ENCODE measurements at places on chromosomes 2 and 18.

GRCh38 chr18:37734406-37734805, 168.8 kb upstream of the CELF4 start:
- no peak for DNase-seq

- no peak for DNase-seq
These were observed 24.1 kb downstream of the COLEC11 start for GRCh38 chr2:3619033-3619432.

GRCh38 chr2:58553937-58554336, 312.8 kb upstream of the FANCL start:
- DNase-seq = peak; percentile 30

DNA sequence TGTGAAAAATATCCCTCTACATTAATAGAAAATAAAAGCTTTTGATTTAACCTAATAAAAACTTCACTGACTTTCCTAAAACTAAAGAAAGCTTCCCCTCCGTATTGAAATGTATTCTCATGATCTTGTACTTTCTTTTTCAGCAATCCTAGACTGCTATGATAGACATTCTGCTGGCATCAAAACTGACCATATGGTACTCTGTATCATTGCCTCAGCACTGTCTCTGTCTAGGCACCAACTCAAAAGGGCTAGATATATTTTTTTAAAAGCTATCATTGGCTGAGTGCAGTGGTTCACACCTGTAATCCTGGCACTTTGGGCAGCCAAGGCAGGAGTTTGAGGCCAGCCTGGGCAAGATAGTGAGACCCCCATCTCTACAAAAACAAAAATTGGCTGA, 32.9 kb downstream of the CDKL4 start:
- DNase-seq = no peak

DNA sequence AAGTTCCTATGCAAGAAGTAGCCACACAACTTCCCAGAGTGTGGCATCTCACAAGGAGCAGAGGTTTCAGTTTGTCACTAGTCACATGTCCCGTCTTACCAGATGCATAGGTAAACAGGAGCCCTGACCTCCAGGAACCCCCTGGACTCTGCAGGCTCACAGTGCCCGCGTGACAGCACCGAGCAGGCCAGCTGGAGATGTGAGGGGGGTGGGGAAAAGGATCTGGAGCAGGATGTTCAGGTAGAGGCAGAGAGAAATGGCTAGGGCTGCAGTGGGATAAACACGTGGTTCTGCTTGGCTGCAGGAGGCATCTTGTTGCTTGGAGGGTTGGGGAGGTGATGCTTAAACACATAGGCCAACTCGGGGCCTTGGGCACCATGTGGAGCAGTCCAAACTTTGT, 54.2 kb downstream of the IMPA2 start:
- DNase-seq = no peak

GRCh38 chr2:142724186-142724585, 153.3 kb upstream of the KYNU start:
- DNase-seq = peak; percentile 10

DNA sequence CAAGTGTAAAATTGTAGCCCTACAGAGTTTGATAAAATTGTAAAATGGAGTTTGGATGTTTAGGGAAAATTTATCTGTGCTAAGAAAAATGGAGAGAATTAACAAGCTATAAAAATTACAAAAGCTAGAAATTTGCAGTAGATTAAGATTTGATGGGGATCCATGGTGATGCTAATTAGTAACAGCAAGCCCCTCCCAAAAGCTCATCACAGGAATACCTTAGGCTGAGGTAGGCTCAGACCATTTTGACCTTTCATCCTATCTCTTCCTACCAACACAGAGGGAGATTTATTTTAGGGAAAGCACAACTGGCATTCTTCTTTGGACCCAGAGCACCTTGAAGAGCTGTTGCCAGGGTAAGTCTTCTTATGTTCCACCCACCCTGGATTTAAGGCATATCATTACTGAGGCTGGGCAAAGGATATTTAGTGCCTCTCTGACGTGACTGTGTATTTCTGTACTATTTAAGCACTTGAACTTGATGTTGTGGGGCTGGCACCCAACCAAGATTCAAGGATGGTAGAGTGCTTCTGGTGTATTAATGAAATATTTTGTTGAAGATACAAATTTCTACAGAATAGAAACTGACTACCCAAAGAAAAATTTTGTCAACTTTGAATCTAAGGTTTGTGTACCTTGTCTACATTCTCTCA, 70.8 kb upstream of the SLC39A10 start:
- DNase-seq = no peak

DNA sequence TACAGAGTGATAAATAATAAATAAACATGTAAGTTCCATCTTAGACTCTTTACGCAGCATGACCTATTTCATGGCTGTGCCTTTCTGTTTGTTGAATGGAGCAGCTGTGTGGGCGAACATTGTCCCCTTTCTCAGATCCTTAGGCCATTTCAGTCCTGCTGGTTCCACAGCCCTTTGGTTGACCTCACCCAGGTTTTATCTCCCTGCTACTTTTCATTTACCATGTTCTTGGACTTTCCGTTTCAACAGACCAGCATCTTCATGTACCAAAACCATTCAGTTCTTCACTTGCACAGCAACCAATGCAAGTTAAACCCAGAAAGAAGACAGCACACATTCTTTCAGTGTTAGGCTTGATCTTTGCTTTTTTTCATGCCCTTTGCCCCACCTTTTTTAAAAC, 83.8 kb downstream of the XRCC5 start:
- no peak for DNase-seq

DNA sequence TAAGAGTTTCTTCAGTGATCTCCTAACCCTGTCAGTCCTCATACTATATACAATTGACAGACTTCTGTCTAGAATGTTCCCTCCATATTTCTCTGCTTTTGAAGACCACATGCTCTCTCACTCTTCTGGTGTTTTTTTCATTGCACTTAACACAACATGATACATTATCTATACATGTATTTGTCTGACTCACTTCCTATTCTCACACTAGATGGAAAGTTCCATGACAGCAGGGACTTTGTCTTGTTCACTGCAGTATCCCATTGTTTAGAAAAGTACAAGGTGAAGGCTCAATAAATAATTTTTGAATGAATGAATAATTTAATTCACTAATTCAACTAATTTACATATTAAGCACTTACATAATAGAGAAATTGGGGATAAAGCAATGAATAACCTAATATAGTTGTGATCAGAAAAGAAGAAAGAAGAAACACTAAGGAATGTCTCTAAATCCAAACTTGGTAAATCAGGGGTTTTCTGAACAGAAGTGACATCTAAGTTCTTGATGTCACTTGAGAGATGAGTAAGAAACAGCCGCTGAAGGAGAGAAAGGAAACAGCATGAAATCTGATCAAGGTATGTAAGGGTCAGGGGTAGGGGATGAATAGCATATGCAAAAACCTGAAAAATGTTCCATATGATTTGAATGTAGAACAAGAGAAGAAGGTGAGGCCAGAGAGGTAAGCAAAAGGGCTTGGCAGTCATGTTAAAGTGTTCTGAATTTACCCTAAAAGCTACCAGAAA, 42.4 kb downstream of the MBD2 start:
- DNase-seq = peak; percentile 41

GRCh38 chr2:69914164-69914949, 552 bp upstream of the MXD1 start:
- peak; percentile 100 for DNase-seq

DNA sequence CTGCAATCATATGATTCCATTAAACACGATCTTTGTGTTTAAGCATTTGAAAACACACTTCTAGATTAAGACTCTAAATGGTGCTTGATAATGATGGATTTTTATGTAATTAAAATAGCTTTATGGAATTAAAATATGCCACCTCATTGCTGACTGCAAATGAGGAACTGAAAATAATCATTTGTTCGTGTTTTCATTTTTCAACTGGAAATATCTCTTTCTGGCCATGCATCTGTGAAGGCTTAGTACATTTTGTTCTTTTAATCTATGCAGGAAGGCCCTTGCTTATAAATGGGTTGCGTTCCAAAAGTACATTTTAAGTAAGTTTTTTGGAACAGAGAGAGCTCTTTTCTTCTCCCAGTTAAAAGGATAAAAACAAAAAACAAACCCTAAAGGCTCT, 125.5 kb downstream of the MC4R start:
- no peak for DNase-seq

- no peak for DNase-seq
These were observed 26.5 kb downstream of the BCL2 start for GRCh38 chr18:63292831-63293683.

DNA sequence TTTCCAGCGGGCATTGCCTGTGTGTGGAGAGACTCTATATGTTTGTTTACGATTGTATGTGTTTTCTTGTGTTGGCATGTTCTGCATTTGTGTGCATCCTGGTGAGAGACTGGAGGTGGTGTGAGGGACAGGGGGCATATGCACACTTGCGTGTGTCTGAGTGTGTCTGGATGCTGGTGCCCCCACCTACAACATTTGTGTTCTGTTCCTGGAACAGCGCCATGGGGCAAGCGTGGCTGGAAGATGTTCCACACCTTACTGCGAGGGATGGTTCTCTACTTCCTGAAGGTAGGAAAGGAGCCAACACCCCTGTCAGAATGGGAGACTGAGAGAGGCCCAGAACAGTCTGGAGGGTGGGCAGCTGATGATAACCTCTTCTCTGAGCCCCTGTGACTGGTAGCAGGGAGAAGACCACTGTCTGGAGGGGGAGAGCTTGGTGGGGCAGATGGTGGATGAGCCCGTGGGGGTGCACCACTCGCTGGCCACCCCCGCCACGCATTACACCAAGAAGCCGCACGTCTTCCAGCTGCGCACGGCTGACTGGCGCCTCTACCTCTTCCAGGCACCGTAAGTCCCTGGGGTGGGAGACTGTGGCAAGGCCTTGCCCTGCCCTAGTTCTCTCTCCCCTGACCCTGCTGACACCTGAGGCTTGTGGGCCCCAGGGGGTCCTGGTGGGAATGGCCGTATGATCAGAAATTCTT, 23.7 kb downstream of the PSD4 start:
- DNase-seq = no peak

GRCh38 chr2:128425731-128426620, 107.3 kb upstream of the HS6ST1 start:
- DNase-seq = no peak

DNA sequence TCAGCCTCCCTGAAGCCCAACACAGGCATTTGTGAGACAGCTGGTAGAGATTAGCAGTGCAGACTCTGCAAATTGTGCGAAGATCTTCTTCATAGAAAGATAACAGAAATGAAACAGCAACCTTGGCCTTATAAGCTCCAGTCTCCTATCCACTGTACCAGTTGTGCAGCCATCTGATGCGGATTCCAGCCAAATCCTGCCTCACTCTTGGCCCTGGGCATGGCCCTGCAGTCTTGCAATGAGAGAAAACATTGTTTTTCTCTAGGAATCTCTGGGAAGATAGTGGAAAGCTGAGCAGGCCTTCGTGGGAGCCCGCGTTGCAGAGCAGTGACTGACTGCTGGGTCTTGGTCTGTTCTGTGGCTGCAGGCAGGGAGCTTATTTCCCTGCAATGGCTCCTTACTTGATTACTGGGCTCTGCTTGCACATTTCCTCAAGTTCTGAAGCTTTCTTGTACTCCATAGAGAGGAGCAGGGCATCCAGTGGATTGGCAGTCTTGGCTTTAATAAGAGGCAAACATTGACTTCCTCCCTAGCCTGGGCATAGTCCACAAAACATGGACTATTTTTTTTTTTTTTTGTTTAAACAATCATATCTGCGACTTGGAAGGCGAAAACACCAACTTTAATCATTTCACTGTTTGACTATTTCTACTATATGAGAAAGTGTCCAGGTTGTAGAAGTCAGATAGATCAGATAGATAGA, 193.0 kb downstream of the ACTR3 start:
- DNase-seq = no peak

DNA sequence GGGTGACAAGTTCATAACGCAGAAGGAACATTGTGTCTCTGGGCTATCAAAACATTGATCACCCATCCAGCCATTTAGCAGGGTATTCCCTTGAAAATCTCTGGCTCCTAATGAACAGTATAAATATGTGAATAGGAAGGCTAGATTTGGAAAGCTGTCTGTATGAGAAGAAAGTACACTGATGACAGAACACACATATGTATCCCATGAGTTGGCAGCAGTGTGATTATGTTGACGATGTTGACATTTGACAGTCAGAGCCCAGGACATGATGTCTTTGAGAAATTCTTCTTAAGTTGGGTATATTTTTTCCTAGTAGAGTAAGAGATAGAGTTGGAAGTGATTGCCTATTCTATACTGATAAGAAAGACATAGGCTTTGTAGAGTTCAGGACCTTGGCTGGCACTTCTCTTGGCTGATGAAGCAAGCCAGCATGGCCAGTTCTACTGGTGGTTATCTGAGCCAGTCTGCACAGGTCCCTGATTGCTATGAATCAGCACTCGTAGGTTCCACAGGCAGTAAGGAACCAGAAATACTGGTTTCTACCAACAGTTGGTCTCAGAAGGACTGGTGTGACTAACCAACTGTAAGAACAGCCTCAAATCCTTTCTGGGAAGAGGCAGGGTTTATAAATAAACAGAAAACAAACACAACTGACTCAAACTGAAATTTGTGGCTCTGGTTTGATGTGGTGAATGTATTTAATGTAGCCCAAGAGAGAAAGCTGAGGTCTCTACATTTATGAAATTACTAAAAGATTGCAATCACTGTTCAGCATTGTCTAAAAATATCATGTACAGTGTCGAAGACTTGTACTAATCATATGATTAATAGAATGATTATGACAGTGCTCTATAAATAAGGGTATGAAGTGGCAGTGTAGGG, 43.9 kb upstream of the RAPH1 start:
- DNase-seq = peak; percentile 71

- DNase-seq = no peak
These were observed 260.4 kb downstream of the ZNF516 start for GRCh38 chr18:76234676-76235060.

DNA sequence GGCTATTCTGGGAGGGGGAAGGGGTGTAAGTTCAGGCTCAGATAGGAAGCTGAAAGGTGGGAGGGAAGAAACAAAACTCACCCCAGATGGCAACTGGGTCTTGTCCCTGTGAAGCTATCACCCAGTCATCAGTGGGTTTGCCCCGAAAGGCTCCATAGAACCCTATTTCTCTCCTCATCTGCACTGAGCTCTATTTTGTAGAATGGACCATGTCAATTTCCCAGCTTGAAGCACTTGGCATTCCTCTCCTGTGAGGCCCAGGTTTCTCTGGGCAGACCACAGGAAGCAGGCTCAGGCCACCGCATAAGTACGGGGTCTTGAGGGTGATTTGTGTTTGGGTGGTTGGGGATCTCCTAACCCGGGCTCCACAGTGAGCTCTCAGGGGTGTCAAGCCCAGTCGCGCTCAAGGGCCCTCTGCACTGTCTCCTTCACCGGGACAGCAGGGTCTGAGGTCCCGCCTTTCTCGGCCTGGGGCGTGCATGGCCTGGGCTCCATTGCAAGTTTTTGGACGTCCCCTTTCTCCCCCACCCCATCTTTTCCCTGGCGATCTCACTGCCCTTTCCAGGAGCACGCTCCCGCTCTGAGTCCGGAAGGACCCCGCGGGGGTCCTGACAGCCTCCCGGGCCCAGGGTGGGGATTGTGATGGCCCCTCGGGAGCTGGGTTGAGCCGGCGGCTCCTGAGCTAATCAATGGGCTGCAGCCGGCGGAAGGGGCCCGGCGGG, 27.3 kb upstream of the NOTO start:
- peak; percentile 2 for DNase-seq

Measured in choroid plexus epithelial cell (primary cell).